ENCODE measurements at places on chromosomes 6 and 20. TPM values are rescaled to one million over a fixed set of nuclear protein-coding genes. Genes with fewer than 3 reads are reported as not detected.

DNA sequence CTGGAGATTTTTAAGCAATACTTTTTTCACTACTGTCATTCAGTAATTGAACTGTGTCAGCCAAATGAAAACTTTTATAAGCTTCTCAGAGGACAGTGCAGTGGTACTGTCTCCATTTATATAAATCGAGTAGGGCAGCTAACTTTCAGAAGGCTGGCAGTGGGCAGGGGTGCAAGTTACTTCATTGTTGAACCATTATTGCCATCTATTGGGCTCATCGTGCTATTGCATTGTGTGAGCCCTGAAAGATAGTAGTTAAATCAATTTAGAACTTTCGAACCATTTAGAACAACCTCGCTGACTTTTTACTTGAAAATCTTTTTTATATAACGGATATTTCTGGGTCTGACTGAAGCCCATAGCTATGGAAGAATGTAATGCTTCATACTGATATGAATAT lies 347.8 kb upstream of the PLCB4 start:
- no peak overlapping the region for H3K4me3 ChIP-seq
- H3K27ac ChIP-seq: no peak overlapping the region
- no peaks in the 10 kb centered on the region for H3K27me3 ChIP-seq
- H3K36me3 ChIP-seq: no peaks in the 10 kb centered on the region
- DNase-seq: no peak
- no peaks in the 10 kb centered on the region for H3K4me1 ChIP-seq

- no peak overlapping the region for H3K27ac ChIP-seq
- H3K4me1 ChIP-seq: no peaks in the 10 kb centered on the region
- no peak overlapping the region for H3K4me3 ChIP-seq
- DNase-seq: no peak
- no peaks in the 10 kb centered on the region for H3K36me3 ChIP-seq
Measured at GRCh38 chr6:70813885-70814284, 143.0 kb downstream of the B3GAT2 start.

GRCh38 chr6:132365281-132365907 lies 35.9 kb downstream of the MOXD1 start:
- no peaks in the 10 kb centered on the region for H3K36me3 ChIP-seq
- no peaks in the 10 kb centered on the region for H3K4me1 ChIP-seq
- H3K27me3 ChIP-seq: no peaks in the 10 kb centered on the region
- DNase-seq: no peak
- H3K27ac ChIP-seq: no peak overlapping the region

DNA sequence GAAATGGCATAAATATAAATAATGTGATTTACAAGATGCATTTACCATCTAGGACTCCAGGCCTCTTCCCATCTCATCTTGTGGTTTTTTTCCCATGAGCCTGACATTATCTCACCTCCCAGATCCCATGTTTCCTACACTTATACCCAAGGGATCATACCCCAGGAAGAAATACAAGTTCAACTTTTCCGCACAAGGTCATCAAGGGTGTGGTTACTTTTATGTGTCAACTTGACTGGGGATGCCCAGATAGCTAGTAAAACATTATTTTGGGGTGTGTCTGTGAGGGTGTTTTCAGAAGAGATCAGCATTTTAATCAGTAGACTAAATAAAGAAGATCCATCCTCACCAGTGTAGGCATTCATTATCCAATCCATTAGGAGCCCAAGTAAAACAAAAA lies 176.3 kb upstream of the TNFAIP3 start:
- H3K27ac ChIP-seq: no peak overlapping the region
- H3K36me3 ChIP-seq: no peaks in the 10 kb centered on the region
- no peaks in the 10 kb centered on the region for H3K27me3 ChIP-seq
- no peaks in the 10 kb centered on the region for H3K4me1 ChIP-seq

DNA sequence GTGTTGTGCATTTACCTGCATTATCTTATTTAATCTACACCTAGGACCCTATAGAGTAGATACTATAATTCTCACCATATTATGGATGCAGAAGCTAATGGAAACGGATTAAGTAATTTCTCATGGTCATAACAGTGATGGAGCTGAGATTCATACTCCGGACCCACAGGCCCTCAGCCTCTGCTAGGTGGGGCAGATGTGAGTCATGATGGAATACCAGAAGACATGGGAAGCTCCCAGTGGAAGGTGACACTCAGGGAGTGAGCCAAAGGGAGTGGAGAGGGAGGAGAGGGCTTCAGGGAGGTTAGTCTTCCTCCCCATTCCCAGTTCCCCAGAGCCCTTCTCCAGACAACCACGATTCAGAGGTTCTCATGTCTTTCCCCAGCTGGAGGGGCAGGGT lies 65.2 kb upstream of the GPR6 start:
- no peak for DNase-seq
- H3K4me1 ChIP-seq: no peaks in the 10 kb centered on the region

- no peak overlapping the region for H3K27ac ChIP-seq
- no peaks in the 10 kb centered on the region for H3K4me1 ChIP-seq
- H3K4me3 ChIP-seq: no peak overlapping the region
- no peak for DNase-seq
- no peaks in the 10 kb centered on the region for H3K27me3 ChIP-seq
- no peaks in the 10 kb centered on the region for H3K36me3 ChIP-seq
Measured at GRCh38 chr6:116497113-116497676, 14.2 kb upstream of the CALHM5 start.

DNA sequence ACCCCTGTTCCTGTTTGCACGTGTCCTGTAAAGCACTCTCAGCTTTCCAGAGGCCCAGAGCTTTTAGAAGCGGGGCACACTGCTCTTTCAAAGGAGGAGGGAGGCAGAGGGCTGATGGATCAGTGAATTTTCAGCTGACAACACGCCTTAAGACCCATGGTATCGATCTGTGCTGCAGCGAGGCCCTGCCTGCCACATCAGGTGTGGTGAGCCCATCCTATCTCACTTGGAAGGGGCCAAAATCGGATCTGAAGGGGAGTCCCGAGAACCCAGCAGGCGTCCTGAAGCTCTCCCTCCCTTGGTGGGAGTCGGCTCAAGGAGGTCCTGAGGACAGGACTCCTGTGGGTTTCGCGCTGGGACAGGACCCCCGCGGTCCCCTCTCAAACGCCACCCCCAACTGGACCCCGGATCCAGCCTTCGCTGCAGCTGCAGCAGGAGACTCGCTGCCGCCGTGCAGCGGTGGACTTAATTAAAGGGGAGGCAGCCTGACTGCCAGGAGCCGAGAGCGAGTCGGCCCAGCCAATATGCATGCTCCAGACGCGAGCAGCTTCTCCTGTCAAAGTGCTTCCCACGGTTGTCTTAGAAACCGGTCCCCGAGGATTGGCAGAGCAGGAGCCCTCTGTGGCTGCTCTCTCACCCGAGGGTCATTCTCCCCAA lies 580.0 kb upstream of the ZNF337 start:
- H3K36me3 ChIP-seq: no peaks in the 10 kb centered on the region
- DNase-seq: no peak
- H3K27ac ChIP-seq: no peak overlapping the region

DNA sequence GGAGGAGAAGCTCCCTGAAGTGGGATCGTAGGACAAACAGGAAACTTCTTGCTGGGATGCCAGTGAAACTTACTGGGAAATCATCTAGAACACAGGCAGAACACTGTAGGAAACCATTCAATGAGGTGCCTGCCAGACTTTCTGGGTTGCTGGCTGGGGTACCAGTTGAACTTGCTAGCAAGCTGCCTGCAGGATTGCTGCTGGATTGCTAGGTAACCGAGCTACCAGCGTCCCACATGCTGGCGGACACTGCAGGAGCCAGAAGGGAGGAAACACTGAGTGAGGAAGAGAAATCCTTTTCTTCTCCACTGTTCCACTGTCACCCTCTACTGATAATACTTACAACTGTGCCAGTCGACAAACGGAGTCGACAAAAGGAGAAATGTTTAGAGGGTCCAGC lies 91.3 kb upstream of the SLC35B3 start:
- DNase-seq: no peak
- no peaks in the 10 kb centered on the region for H3K27me3 ChIP-seq
- no peak overlapping the region for H3K4me3 ChIP-seq
- H3K27ac ChIP-seq: no peak overlapping the region
- H3K4me1 ChIP-seq: no peaks in the 10 kb centered on the region

DNA sequence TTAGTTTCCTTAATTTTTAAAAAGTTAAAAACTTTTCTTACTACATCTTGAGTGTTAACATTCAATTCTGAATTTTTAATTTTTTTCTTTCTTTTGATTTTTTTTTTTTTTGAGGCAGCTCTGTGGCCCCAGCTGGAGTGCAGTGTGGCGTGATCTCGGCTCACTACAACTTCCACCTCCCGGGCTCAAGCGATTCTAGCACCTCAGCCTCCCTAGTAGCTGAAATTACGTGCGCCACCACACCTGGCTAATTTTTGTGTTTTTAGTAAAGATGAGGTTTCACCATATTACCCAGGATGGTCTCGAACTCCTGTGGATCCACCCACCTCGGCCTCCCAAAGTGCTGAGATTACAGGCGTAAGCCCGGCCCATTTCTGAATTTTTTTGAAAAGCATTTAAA lies 1.2 kb downstream of the DDX43 start:
- H3K27me3 ChIP-seq: no peaks in the 10 kb centered on the region
- no peaks in the 10 kb centered on the region for H3K4me1 ChIP-seq
- no peaks in the 10 kb centered on the region for H3K36me3 ChIP-seq
- H3K4me3 ChIP-seq: no peak overlapping the region

DNA sequence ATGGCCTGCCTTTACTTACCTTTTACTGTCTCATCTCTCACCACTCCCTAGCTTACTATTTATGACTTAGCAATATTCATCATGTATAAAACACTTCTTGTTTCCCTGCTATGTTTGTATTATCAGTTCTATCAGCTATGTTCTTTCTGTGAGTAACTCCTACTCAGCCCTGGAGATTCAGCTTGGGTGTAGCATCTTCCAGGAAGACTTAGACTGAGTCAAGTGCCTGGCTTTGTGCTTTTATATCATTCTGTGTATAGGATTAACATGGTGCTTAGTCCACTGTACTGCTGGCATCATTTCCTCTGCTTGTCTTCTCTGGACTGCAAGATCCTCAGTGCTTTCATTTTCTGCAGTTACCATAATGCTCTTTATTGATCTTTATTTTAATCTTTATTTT lies 257.8 kb downstream of the BTBD3 start:
- H3K4me3 ChIP-seq: no peak overlapping the region
- DNase-seq: no peak
- H3K27me3 ChIP-seq: no peaks in the 10 kb centered on the region
- H3K4me1 ChIP-seq: no peaks in the 10 kb centered on the region
- H3K27ac ChIP-seq: no peak overlapping the region

DNA sequence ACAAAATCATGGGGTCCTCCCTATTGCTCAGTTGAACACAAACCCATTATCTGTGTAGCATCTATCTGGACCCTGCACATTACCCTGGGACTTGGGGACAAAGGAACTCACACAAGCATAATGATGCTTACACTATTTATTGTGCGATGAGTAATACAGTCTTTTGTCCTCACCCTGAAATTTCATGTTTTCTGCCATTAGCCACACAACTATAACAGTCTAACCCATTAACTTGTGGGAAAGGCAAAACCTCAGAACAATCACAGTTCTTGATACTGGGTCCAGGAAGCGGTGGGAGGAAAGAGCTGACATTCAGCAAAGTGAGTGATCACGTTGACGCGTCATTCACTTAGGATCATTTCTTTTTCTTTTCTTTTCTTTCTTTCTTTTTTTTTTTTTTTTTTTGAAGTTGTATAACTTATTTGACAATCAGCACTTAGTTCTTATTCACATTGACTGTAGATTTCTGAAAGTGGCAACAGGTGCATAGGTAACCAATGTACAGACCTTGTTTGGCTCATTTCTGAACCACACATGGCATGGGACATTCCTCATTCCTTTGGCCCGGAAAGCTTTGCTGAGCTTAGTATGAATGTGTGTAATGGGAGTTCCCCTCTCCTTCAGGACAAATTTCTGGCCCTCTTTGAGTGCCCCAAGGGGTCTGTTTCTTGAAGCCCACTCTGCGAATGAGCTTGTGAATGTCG lies 94.8 kb upstream of the CNKSR3 start:
- no peak overlapping the region for H3K4me3 ChIP-seq
- no peak for DNase-seq
- no peaks in the 10 kb centered on the region for H3K36me3 ChIP-seq
- no peak overlapping the region for H3K27ac ChIP-seq

DNA sequence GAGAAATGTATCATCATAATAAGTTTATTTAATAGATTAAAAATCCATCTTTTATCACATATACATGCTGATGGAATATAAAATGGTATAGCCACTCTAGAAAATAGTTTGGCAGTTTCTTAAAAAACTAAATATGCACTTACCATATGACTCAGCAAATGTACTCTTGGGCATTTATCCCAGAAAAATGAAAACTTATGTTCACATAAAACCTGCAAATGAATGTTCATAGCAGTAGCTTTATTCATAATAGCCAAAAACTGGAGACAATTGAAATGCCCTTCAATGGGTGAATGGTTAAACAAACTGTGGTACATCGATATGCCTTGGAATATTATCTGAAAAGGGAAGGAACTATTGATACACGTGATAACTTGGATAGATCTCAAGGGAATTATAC lies 6.4 kb upstream of the NCOA7 start:
- no peak overlapping the region for H3K27ac ChIP-seq
- no peak overlapping the region for H3K4me3 ChIP-seq

- H3K4me1 ChIP-seq: no peaks in the 10 kb centered on the region
- no peak overlapping the region for H3K27ac ChIP-seq
- H3K4me3 ChIP-seq: no peak overlapping the region
- H3K27me3 ChIP-seq: no peaks in the 10 kb centered on the region
- DNase-seq: no peak
Measured at GRCh38 chr6:14454473-14454775, 336.9 kb downstream of the CD83 start.

DNA sequence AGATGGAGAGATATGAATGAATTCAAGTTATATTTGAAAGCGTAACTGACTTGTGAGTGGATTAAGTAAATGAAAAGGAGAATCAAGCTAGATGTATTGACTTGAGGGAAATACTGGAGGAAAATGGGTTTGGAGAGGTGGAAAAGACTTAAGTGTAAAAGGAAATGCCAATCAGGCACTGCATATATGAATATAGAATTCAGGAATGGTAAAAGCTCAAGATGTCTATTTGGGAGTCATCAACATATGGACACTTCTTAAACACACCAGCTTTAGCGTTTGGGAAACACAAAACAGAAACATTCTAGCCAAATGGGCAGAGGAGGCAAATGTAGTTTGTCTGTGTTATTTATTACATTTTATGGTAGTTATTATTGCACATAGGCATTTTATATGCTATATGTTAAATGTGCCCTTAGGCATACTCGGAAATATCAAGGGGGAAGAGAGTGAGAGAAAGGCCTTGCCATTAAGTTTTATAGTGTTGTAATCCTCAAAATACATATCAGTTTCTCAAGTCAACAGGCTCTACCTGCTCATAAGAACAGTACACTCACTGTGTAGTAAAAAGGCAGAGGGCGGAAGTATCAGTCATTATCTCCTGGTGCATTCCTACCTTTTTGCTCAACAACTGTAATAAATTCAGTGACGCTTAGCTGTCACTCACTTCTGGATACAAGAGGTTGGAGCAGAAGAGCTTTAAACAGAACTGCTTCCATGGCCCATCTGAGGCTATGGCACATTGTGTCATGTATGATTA lies 33.7 kb upstream of the ME1 start:
- H3K27ac ChIP-seq: no peak overlapping the region
- no peak overlapping the region for H3K4me3 ChIP-seq
- H3K36me3 ChIP-seq: no peaks in the 10 kb centered on the region
- H3K4me1 ChIP-seq: no peaks in the 10 kb centered on the region
- H3K27me3 ChIP-seq: no peaks in the 10 kb centered on the region

The DBNDD2 gene
- 57.0 TPM for total RNA-seq

The DTD1 gene
- total RNA-seq: 24.1 TPM

The BPIFA2 gene
- not detected for total RNA-seq
